GM12892 (cell line): ENCODE measurements at places on chromosomes 2 and 18.

- no peak for DNase-seq
Observed at GRCh38 chr2:205835923-205836322, 153.6 kb downstream of the NRP2 start.

DNA sequence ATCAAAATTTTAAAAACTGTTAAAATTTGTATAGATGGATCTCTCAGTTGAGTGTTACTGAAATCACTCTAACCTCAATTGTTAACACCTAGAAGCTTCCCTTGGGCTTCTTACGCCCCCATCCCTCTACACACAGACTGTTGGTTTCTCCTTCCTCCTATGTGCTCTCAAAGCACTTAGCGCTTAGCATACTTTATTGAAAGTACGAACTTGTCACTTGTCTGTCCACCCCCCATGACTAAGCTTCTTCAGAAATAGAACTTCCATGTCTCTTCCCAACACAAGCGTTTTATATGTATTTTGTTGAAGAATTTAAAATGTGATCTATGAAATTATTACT lies 441 bp downstream of the MPHOSPH10 start:
- DNase-seq: no peak

DNA sequence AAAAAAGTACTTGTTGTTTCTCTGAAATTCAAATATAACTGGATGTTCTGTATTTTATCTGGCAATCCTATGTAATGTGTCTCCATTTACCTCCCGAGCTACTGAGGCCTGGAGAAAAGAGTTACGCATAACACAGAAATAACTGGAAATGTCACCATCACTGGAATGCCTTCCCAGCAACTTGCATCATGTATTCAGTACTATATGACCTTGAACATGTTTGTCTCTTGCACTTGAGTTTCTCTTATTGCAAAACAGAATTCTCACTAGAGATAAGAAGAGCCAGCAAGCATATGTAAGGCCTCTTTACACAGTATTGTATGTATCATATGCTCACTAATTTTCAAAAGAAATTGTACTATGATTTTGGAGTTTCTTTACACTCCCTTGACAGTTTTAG lies 99.6 kb upstream of the CTAGE1 start:
- DNase-seq: no peak

GRCh38 chr18:29226213-29226612 lies 1049.3 kb upstream of the CDH2 start:
- no peak for DNase-seq

GRCh38 chr2:135245071-135245470 lies 193.0 kb downstream of the RAB3GAP1 start:
- DNase-seq: no peak

DNA sequence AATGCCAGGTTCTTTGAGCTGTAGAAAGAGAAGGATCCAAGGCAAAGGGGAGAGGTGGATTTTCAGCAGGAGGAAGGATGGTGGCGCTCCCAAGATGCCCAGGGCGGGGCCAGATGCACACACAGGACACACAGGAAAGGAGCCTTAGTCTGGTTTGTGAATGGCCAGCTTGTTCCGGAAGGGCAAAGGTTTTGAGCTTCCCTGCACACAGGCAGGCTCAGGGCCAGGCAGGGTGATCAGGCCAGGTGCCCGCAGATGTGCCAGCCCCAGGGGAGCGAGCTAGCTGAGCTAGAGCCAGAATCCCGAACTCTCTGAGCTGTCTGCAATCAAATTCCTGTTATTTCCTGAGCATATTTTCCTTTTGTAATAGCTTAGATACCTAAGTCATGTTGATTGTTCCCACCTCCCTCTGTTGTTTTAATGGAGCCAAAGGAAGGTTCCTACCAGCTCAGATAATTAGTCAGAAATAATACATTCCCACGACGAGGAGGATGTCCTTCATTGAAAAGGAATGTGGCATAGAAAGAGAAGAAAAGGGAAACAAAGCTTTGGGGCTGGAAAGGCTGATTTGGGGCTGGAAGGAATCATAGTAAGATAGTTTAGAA lies 13.7 kb upstream of the OTOF start:
- DNase-seq: no peak

DNA sequence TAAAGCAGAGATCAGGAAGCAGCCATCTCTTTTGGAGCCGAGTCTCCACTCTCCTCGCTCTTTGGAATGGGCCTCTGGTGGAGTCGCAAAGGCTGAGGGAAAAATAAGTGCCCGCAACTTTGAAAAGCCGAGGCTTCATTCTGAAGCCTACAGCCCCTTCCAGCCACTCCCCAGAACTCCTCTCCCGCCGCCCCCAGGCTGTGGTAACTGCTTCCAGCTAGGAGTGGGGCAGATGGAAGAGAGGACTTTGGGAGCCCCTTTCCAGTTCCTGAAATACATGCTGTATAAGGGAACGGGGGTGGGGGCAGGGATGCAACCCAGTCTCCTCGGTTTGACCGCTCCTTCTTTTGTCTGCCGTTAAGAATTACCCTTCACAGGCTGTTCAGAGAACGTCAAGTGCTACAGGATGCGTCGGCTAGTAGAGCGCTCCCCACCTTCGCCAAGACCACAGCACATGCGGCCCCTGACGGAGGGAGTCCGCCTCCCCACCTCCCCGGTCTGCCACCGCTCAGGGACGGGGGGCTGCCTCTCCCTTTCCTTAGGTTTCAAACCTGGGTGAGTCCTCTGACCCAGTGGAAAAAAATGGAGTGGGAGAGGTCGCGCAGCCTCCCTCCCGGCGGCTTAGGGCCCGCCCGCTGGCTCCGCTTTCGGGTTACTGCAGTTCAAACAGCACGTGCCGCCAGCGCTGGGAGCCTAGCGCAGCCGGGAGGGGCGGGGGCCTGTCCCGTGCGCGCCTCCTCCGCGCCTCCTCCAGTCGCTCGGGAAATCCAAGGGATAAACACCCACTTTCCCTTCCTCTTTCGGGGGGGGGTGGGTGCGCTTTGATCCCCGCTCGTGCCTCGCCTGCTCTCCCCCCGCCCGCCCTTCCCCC lies 4.9 kb downstream of the CYP26B1 start:
- no peak for DNase-seq

- DNase-seq: no peak
Observed at GRCh38 chr2:177296040-177296439, 31.5 kb upstream of the NFE2L2 start.

- DNase-seq: no peak
Observed at GRCh38 chr2:69390471-69390870, 3.4 kb upstream of the GFPT1 start.

DNA sequence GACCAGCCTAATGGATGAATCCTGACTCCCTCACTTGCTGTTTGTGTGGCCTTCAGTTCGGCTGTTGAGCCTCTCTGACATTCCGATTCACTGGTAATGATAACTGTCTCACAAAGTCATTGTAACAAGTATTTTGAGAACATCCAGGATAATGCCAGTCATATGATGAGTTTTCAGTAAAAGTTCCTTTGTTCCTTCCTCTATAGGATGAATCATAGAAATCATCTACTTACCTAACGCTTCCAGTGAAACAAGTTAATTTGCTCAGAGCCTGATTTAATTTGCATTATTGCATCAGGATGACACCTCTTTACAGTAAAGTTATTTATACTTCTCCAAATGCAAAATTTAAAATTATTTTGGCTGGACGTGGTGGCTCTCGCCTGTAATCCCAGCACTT lies 32.0 kb downstream of the RAB31 start:
- no peak for DNase-seq

DNA sequence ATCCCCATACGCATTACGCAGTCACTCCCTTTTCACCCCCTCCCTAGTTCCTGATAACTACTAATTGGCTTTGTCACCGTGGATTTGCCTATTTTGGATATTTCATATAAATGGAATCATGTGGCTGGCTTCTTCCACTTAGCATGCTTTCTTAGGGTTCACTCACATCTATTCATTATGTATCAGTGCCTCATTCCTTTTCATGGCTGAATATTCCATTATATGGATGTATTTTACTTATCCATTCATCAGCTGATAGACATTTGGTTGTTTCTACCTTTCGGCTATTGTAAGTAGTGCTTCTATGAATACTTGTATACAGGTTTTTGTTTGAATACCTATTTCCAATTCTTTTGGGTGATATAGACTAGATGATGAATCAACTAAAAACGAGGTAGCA lies 4.9 kb downstream of the ATP5MC3 start:
- DNase-seq: no peak

DNA sequence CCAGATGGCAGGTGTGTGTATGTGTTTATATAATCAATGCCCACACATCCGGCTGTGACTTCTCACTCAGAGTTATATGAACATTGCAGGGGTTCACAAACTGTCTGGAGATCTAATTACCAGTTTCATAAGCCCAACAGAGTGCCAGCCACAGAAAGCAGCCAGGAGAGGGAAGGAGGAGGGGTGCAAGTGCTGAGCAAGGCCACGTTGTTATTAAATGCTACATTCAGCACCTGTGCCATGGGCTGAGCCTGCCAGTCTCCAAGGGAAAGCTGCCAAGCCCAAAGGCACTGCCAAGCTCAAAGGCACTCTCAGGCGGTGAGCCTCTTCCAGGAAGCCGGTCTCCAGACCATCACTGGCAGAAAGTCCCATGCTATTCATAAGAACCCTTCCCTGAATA lies 17.4 kb downstream of the XDH start:
- DNase-seq: no peak

GRCh38 chr2:215565897-215566296 lies 130.0 kb upstream of the FN1 start:
- no peak for DNase-seq

DNA sequence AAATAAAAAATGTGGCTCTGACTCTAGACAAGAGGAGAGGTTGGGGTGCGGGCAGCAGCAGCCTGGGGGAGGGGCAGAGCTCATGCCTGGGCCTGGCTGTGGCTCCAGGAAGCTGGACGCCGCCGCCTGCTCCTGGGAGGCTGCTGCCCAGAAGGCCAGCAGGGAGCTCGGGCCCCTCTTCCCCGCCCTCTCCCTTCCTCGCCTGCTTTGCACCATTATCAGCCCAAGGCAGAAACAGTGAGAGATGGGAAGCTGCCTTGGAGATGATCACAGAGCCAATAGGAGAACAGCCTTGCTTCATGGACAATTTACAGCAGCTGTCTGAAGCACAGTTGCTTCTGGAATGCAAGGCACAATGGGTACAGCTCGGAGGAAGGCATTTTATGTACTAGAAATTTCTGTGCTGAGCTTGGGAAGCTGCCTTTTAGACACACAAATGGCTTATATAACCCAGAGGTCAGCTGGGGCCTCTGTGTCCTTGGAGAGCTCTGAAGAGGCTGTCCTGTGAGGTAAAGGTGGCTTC lies 55.3 kb upstream of the AFF3 start:
- no peak for DNase-seq

DNA sequence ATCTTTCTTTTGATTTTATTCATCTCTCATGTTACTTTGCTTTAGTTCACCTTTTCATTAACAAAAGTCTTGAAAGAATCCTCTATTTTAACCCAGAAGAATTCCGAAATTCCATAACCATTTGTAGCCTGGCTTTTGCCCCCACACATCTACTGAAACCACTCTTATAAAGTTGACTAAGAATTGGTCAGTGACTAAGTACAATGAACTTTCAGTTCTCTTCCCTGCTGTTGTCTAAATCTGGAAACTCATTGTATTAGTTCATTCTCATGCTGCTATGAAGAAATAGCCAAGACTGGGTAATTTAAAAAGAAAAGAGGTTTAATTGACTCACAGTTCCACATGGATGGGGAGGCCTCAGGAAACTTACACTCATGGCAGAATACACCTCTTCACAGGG lies 49.9 kb upstream of the PNPT1 start:
- DNase-seq: no peak

- DNase-seq: no peak
Observed at GRCh38 chr2:102809291-102810189, 47.7 kb downstream of the TMEM182 start.

GRCh38 chr2:157784169-157784822 lies 91.8 kb downstream of the ACVR1 start:
- no peak for DNase-seq

- DNase-seq: no peak
Observed at GRCh38 chr2:98944775-98945174, 8.8 kb upstream of the CRACDL start.

DNA sequence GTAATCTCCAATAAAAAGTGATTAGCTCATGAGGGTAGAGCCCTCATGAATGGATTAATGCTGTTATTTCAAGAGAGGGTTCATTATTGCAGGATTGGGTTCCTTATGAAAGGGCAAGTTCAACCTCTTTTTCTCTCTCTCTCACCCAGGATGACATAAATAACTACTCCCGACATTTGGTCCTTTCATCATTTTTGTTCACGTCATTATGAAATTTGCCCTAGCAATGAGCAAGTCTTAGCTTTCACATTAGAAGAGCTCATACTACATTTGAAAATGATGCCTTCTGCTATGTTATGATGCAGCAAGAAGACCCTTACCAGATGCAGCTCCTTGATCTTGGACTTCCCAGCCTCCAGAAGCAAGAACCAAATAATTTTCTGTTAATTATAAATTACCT lies 152.5 kb downstream of the ICOS start:
- no peak for DNase-seq

GRCh38 chr2:230593765-230594164 lies 118.9 kb upstream of the CAB39 start:
- no peak for DNase-seq

DNA sequence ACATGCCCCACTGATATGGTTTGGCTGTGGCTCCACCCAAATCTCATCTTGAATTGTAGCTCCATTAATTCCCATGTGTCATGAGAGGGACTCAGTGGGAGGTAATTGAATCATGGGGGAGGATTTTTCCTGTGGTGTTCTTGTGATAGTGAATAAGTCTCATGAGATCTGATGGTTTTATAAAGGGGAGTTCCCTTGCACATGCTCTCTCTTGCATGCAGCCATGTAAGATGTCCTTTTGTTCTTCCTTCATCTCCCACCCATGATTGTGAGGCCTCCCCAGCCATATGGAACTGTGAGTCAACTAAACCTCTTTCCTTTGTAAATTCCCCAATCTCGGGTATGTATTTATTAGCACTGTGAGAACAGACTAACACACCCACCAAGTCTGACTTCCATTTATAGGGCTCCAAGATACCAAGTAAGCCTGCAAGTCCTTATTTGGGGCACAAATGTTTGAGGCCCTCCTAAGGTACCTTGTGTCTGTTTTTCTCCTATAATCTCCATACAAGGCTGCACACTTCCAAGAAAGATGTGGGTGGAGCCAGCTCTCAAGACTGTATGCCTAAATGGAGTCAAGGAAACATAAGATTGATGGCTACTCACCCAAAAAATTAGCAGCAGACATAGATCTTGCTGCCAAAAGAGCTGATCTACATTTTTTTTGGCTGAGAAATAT lies 364.7 kb downstream of the TXNL1 start:
- DNase-seq: no peak

DNA sequence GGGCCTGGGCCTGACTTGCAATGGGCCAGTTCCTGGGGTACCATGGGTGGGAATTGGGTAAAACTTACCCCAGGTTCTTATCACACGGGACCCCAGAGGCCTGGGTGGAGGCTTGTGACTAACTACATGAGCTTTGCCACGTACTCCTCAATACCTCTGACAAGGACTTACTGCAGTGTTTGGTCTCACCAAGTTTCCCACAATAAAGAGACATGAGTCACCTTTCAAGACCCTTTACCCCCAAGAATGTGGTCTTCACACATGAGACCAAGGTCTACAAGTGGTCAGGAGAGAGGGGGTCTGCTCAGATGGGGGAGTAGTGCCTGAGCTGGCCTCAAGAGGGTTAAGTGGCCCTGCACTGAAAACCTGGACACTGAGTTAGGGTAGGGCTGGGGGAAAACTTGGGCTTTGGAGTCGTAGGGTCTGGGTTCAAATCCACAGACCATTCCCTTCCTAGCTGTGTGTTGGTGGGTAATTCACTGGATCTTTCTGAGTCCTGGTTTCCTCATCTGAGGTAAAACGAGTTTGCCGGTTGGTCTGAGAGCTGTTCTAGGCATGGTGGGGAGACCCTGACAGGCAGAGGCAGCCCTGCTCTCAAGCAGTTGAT lies 2.0 kb upstream of the GNLY start:
- no peak for DNase-seq

- DNase-seq: no peak
Observed at GRCh38 chr2:9777081-9777480, 66.2 kb upstream of the TAF1B start.

GRCh38 chr2:33577668-33578067 lies 21.4 kb downstream of the FAM98A start:
- no peak for DNase-seq
